ENCODE measurements at places on chromosomes 16 and 17. TPM values are rescaled to one million over a fixed set of nuclear protein-coding genes. Genes with fewer than 3 reads are reported as not detected.
A peak's percentile ranks its signal among the peaks of the same experiment; 100 is the strongest.

GRCh38 chr17:9028988-9029570, 7.8 kb downstream of the NTN1 start:
- DNase-seq: no peak

Gene LRRC36
- 8.7 TPM for polyA plus RNA-seq

- no peak for DNase-seq
These were observed 10.5 kb upstream of the GSE1 start for GRCh38 chr16:85602402-85603202.

Gene MON1B
- 28.0 TPM for polyA plus RNA-seq

Gene PTGES3L
- 2.4 TPM for polyA plus RNA-seq

Gene CHTF18
- 22.9 TPM for polyA plus RNA-seq

Gene DLX4
- polyA plus RNA-seq: 0.75 TPM

DNA sequence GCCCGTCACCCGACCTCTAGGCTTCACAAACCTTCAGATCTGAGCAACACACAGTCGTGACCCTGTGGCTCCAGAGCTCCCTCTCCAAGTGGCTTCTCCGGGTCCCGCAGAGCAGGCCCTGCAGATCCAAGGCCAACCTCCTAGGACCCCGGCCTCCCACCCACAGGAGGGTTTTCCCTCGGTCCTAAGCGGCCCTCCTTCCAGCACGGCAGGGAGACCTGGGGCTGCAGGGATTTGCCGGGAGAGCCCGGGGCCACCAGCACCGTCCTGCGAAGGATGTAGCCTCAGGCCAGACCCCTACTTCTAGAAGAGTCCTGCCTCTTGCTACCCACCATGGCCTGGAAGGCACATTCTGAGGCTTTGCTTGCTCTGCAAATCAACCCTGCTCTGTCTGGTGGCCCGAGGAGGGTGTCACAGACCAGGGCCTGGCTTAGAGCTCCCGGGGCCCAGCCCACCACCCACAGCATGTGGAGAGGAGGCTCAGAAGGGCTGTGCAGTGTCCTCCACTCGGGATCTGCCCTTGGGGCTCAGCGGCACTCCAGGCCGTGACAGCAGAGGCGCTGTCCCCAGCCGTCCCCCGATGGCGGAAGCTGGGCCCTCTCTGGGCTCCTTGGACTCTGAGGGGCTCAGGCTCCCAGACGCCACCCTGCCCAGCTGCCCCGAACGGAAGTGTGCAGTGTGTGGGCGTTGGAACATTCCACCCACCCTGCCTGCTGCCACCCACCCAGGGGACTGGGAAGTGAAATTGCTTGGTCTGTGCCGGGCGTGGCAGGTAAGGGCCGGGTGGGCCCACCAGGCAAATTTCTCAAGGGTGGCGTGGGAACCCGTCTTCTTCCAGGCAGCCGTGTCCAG, 28.8 kb upstream of the ACSF3 start:
- DNase-seq: no peak

Gene TBC1D3H
- polyA plus RNA-seq: not detected

DNA sequence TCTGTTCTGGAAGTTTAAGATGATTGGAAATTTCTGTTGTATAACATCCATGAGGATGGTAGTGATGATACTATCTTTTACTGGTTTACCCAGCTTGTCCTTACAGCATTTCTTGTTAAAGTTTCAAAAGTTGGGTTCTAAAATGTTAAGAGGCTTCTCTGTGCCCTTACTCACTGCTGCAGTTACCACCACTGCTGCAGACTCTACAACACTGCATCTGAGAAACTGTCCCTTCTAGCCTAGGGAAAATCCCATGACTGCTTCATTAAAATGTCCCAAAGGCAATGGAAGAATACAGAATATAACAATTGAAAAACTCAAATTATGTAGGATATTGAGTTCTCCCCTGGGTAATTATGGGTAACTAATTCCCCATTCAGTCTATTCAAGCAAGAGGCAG, 3.8 kb upstream of the NSRP1 start:
- DNase-seq: no peak

Gene NOG
- 1.1 TPM for polyA plus RNA-seq

DNA sequence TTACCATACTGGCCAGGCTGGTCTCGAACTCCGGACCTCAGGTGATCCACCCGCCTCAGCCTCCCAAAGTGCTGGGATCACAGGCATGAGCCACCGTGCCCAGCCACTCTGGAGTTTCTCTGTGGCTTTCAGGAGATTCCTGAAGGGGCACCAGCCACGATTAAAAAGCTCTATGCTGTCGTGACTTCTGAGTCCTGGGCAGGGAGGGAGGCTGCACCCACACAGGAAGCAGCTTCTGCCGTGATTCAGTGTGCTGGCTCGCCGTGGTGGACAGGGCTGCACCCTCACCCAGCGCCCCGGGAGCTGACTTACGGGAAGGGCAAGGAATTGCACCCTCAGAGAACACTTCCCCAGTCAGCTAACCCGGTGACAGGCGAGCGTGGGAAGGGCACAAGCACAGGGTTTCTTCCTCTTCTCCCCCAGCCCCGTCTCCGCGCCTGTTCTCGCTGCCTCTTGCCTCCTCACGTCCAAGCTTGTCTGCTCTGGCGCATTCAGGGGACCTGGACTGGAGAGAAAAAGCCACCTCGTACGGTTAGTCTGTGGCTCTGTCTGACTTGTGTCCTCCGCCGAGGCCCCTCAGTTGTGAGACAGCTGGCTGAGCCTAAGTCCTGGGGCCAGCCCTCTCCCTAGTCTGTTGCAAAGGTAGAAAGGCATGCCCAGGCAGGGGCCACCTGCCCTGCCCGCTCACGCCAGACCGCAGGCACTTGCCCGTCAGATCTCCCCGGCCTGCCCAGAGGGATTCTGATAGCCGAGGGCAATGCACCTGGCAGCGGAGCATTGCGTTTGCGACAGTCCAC, 145.0 kb downstream of the SEC14L1 start:
- no peak for DNase-seq

Gene GPR139
- polyA plus RNA-seq: not detected

GRCh38 chr17:47693731-47694580, at the start of gene TBKBP1:
Gene TBKBP1, plus strand, starts transcription at chr17:47694161. Its CDS starts 1,952 bp downstream, at chr17:47696113.
- peak; percentile 86 for DNase-seq

DNA sequence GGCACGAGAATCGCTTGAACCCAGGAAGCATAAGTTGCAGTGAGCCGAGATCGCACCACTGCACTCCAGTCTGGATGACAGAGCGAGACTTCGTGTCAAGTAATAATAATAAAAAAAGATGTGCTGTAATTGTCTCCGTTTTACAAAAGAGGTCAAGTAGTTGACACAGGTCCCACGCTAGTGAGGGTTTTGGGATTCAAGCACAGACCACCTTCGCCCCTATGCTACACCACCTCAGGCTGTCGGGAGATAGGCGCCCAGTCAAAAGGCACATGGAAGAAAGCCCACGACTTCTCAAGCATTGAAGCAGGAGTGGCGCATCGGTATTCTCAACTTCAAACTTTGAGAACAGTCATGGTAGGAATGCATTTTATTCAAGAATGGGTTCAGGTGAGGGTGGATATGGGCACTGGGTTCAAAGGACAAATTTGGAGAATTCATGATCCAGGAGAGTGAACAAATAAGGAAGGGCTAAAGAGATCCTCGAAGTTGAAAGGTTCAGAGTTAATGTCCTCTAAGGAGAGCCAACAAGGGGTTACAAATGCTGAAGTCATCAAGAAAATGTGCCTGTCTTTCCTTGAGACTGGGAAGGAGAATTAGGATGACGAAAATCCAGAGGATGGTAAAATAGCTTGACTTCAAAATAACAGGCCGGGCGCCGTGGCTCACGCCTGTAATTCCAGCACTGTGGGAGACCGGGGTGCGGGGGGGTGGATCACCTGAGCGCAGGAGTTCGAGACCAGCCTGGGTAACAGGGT, 1.4 kb upstream of the AMZ2 start:
- DNase-seq: no peak

Gene G6PC1
- polyA plus RNA-seq: 5.6 TPM

- no peak for DNase-seq
These were observed 68.8 kb downstream of the LMF1 start for GRCh38 chr16:901715-902601.

DNA sequence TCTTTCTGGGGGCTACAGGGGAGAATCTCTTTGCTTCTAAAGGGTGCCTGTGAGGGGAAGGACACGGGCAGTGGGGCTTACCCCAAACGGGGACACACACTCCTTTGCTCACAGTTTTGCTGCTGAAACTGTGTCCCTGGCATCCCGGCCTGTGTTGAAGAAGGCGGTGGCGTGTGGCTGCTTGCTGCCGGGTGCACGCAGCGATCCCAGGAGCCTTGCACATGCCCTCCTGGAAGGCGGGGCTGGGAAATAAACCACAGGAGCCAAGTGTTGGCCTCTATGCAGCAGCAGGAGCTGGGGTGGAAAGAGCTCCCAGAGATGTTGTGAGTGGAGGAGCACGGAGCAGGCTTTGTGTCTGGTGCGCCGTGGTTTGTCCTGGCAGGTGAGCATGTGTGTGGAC, 131.0 kb upstream of the CIBAR2 start:
- no peak for DNase-seq

Gene SOST
- polyA plus RNA-seq: 30.9 TPM

GRCh38 chr16:84992717-84993075, 18.6 kb downstream of the ZDHHC7 start:
- DNase-seq: no peak

DNA sequence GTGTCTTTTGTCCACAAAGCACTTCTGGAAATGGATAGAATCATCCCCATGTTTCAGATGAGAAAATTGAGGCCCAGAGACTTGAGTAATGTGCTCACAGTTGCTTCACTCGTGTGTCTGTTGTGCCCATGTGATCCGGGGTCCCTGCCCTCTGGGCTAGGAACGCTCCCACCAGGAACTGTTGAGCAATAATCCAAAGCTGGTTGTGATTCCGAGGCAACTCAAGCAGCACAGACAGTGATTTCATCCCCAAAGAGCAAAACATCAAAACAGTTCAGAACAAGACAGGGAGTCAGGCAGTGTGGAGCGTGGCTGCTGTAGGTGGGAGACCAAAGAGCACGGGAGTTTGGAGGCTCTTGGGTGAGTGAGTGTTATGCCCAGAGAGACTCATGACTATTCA, 205.0 kb upstream of the ASIC2 start:
- DNase-seq: no peak

DNA sequence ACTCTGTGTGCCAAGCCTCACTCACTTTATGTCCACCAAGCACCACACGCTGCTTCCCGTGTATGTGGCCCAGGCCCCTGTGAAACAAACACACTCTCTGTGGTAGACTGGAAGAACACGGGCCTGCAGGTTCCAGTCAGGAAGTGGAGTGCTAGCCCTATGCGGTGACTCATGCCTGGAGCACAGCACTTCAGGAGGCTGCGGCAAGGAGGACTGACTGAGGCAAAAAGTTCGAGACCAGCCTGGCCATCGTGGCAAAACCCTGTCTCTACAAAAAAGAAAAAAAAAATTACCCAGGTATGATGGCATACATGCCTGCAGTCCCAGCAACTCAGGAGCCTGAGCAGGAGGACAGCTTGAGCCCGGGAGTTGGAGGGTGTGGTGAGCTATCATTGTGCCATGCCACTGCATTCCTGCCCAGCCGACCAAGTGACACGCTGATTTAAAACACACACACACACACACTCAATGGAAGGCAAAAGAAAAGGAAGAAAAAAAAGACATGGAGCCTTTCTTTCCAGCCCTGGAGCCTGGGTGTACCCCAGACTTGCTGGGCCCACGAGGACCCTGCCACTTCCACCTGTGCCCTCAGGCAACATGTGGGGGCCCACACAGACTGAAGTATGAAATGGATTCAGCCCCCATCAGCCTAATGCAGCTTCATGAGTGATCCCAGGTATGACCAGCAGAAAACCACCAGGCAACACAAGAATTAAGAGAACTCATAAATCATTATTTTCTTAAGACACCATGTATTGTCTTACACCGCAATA, 126.6 kb downstream of the ANKRD11 start:
- DNase-seq: no peak

DNA sequence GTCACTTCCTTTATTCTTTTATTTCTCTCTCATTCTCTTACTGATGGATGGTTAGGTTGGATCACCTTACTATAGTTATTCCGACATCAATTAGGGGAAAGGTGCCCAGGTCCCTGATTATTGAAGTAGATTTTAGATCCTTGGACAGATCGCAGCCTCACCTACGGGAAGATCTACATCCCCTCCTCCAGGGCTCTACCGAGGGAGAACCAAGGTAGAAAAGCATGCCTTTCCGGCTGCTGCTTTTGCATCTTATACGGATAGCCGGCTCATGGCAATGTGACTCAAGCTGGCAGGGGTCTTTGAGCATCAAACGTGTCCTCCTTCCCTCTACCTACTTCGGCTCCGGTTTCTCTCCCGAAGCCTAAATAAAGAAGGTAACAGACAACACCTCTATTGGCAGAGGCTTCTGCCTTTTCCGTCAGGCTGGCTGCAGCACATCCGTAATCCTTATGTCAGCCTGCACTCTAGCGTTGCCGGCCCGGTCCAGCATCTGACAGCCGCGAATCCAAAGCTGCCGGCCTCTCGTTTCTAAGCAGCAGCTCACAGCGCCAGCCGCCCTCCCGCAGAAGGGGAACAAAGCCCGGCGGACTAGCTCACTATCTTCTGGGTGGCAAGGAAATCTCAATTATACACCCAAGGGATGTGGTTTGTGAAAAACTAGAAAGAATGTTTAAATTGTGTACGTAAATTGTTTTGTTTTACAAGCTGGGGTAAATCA, 46.9 kb downstream of the IRX6 start:
- peak; percentile 67 for DNase-seq

GRCh38 chr17:57677858-57678257, 67.2 kb downstream of the CCDC182 start:
- no peak for DNase-seq

Gene EVPLL
- polyA plus RNA-seq: 0.23 TPM

GRCh38 chr17:4276514-4276913, 12.7 kb upstream of the ANKFY1 start:
- no peak for DNase-seq

Gene USP10
- polyA plus RNA-seq: 137 TPM

DNA sequence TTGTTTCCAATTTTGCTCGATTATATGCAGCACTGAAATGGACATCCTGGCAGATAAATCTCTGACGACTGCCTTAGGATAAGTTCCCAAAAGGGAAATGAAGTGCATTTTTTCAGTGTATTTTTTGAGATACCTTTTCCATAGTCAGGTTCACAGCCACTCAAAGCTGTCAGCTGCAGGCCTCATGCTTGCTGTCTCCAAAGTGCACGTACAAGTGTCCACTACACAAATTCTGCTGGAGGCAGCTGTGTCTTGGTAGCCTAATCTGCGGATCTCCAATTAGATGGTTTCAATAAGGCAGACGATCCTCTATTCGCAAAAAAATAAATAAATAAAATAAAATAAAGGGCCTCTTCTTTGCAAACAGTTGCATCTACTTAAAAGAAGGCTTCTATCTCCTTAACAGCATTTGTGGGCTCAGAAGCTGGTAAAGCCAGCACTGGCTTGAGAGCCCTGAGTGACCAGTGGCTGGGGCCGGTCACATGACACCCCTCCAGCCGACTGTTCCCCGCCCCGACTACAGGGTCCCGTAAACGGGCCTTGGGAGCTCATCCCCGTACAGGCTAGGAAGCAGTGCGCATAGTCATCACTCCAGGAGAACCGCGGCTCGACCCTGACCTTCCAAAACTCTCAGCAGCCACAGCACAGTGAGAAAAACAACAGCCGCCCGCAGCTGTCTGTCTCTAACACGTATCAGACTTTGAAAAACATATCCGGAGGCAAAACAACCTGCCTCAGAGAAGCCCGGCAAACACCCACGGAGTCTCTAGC, 18.8 kb downstream of the RPH3AL start:
- no peak for DNase-seq

- DNase-seq: no peak
These were observed 6.3 kb downstream of the NOL3 start for GRCh38 chr16:67176662-67177061.
